ENCODE measurements at places on chromosomes 5 and 9.
A peak's percentile ranks its signal among the peaks of the same experiment; 100 is the strongest.

GRCh38 chr5:157167214-157167621, 1.2 kb upstream of the GARIN3 start:
- peak; percentile 54 for DNase-seq

DNA sequence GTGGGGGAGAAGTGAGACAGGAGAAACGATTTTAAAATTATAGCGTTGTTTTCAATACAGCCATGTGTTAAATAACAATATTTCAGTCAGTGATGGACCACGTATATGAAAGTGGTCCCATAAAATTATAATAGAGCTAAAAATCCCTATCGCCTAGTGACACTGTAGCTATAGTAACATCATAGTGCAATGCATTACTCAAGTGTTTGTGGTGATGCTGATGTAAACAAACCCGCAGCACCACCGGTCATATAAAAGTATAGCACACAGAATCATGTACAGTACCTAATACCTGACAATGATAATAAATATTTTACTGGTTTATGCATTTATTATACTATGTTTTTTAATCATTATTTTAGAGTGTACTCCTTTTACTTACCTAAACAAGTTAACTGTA, 407.4 kb upstream of the SEMA6A start:
- DNase-seq: no peak

GRCh38 chr9:71928806-71929205, 17.4 kb downstream of the C9orf85 start:
- no peak for DNase-seq

DNA sequence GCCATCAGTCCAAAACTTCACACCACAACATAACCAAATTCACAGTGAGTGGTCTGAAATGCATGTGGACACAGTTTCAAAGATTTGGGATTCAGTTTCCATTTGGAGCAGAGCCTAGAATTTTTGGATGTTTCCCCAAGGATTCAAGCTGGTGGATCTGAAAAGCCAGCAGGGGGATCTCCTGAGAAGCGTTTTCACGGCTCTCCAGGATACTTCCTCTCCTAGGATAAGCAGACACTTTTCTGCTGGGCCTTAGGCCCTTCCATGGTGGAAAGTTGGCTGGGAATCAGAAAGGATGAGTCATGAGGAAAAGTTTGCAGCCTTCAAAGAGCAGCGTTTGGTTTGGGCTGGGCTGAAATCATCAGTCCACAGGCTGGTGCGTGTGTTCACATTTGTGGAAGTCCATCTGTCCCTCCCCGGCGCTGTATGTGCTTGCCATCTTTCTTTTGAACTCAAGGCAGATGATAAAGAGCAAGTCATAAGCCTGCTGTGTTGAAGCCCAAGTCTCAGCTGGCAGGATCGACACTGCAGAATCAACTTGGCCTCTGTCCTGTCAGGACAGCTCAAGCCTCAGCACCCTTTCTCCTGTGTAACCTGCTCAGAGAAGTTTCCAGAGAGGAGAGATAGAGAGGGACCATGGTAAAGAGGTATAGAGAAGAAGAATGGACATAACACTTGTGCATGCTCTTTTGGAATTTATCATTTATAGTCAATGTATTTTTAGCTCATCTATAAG, 152.6 kb upstream of the MSX2 start:
- no peak for DNase-seq

DNA sequence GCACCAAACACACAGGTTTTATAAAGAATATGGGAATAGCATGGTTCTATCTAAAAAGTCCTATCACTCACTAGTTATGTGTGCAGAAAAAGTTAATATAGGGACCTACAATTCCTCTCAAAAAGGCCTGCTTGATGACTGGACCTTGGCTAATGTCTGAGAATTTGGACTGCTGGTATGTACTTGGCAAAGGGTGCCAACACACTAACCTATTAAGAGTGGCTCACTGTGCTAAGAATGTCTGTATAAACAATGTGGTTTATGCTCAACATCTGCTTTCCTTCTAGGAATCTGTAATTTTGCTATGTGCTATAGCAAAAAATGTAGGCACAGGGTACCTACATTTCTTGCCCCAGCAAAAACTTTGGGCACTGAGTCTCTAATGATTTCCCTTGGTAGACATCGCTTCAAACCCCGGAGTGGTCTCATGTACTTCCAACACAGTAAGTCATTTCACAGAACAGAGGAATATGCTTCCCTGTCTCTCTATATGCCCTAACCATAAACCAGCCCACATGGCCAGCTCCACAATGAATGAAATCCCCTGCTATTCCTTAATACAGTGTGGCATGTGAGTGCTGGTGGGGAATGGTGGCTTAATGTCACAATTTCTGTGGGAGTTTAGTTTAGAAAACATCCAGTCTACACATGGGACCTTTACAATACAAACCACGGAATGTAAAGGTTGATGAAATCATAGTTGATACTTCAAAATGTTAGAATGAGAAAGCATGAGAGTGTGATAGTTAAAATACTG, 101.7 kb downstream of the UBAP2 start:
- DNase-seq: no peak

DNA sequence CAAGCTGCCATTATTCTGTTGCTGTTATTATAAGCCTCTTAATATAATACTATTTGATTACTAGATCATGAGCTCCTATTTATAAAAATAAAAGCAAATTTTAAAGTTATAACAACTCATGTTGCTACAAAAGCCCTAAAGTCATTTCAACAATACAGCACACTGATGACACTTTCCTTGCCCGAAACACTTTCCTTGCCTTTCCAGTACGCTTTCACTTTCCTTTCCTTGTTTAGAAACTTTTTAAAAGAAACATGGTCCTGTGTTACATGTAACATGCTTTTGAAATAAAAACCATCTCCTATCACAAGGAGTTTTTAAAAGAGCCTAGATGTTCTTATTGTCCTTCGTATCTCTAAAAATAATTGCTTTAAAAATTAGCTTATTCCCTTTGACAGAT, 688.4 kb downstream of the PTPRD start:
- DNase-seq: no peak

GRCh38 chr5:138033907-138034306, 1.0 kb upstream of the FAM13B start:
- no peak for DNase-seq

GRCh38 chr5:113199122-113199905, 222.7 kb downstream of the DCP2 start:
- DNase-seq: no peak

GRCh38 chr9:124355941-124356744, 59.1 kb downstream of the PSMB7 start:
- no peak for DNase-seq

DNA sequence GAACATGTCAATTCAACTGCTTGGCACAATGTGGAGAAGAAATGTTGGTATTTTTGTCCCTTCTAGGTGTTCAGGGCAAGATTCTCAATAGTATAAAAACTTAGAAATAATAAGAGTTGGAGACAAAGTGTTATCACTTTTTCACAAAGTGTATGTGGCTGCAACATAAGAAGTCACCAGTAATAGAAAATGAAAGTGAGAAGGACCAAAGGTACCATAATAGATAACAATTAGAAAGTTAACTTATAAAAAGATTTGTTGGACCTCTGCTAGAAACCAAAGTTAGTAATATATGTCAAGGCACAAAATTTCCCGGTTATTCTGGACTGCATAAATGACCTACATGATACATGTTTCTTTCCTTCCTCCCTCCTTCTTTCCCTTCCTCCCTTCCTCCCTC, 1535.3 kb downstream of the EFNA5 start:
- DNase-seq: no peak

DNA sequence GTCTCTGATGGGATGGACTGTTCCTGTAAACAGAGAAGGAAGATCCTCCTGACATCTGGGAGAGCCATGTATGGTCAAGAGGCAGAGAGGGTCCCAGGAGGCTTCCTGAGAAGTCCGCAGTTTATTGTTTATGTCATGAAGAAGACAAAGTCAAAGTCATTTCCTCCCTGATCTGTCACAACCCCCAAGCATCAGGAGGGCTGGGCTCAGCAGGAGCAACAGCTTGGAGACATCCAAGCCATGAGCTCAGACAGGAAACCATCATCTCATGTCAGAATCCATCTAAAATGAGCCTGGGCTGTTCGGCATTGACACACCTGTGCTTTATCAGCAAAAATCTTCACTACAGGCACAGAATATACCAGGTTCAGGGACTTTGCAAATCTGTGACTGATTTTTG, 325.0 kb upstream of the MSX2 start:
- DNase-seq: no peak

DNA sequence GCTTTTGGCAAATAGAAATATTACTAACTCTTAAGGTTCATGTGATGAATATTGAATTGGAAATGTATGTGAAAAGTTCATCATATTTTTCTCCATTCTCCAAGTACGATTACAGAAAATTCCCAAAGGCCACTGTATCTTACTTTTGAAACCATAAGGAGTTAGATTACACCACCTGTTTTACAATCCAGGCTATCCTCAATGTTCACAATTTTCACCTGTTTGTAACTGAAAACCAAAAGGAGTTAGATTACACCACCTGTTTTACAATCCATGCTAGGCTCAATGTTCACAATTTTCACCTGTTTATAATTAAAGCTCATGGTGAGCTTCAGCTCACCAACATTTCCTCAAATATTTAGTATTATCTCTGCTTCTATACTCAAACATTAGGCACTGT, 188.0 kb downstream of the HCN1 start:
- no peak for DNase-seq

DNA sequence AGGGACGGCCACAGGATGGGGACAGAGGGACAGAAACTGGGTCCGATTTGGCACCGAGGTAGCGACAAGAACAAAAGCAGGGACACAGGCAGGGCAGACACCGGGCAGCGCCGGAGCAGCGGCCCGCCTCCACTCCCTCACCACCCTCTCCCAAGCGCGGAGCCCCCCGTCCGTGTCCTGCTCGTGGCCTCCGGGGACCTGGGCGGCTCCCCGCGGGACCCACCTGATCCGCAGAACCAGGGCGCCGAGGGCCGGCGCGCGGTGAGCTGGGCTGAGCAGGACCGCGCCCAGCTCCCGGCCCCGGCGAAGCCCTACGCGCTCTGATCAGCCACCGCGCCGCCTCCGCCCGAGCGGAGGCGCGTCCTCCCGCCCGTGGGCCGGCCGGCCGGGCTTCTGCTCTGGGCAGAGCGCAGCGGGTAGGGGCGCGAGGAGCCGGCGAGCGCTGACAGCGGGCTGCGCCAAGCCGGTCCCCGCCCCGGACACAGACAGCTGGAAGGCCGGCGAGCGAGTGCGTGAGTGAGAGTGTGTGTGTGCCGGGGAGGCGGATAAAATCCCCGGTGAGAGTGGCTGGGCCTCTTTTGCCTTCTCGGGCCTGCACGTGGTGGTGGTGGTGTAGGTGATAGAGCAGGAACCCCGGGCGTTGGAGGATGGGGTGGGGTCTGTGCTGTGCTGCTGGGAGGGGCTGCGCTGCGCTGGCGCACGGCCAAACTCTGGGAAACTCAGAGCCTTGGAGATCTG, at the start of gene GGTA1:
Gene GGTA1, minus strand, starts transcription at position 418 of the 738 bp plus-strand sequence. CDS start 31,922 bp downstream, outside the sequence.
- DNase-seq: no peak

DNA sequence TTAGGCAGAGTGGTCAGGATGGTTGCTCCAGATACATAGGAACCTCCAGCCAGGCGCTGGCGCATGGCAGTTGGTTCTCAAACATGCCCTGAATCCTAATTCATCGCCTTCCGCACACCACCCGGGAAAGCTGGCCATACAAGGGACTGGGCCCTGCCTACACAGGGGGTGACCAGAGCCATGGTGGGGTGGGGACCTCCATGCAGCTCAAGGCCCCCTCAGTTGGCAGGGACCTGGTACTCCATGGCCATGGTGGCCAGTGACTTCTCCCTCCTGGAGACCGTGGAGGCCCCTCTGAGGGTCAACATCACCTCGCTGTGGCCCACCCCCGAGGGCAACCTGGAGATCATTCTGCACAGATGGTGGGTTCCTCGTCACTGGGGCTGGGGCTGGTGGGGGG, 26.8 kb downstream of the PAEP start:
- DNase-seq: no peak

DNA sequence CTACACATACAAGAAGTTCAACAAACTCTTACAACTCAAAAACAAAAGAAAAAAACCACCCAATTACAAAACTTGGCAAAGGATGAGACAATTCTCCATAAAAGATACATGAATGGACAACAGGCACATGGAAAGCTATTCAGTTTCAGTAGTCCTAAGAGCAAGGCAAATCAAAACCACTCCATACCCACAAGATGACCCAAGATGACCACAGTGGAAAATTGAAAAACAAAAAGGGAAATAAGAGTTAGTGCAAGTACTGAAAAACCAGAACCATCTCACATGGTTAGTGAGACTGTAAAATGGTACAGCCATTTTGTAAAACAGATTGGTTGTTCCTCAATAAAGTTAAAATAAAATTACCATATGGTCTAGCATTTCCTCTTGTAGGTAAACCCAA, 287.1 kb upstream of the CDH9 start:
- no peak for DNase-seq

- no peak for DNase-seq
Measured at GRCh38 chr5:131795228-131795627, 1.6 kb downstream of the FNIP1 start.

DNA sequence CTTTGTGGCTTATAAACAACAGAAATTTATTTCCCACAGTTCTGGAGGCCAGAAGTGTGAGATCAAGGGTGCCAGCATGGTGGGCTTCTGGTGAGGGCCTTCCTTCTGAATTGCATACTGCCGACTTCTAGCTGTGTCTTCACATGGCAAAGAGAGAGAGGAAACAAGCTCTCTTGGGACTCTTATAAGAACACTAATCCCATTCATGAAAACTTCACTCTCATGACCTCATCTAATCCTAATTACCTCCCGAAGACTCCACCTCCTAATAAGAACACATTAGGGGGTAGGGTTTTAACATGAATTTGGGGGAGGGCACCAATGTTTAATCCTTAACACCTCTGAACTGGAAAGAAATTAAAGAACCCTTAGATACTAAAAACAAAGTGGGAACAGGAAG, 75.9 kb upstream of the MINAR2 start:
- no peak for DNase-seq

DNA sequence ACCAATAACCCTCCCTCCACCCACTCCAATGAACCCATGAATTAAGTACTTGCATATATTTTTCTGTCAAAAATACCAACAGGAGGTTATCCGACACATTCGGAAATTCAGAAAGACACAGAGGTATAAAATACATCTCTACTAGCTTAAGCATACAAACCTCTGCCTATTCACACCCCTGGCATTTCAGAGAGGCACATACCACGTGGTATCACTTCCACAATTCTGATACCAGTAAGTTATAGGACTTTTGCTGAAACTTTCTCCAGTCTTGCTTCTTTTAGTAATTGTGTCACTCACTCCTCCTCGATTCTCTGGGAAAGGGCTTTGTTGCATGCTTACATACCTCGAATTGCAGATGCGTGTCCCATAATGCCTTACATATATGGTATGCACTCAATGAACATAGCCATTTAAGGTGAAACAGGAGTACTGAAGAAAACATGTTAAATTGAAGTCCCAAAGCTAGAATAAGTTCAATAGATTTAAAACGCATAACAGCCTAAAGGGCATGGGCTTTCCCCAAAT, 58.1 kb downstream of the TLE1 start:
- no peak for DNase-seq

- no peak for DNase-seq
Measured at GRCh38 chr5:113909782-113910181, 396.3 kb downstream of the YTHDC2 start.

DNA sequence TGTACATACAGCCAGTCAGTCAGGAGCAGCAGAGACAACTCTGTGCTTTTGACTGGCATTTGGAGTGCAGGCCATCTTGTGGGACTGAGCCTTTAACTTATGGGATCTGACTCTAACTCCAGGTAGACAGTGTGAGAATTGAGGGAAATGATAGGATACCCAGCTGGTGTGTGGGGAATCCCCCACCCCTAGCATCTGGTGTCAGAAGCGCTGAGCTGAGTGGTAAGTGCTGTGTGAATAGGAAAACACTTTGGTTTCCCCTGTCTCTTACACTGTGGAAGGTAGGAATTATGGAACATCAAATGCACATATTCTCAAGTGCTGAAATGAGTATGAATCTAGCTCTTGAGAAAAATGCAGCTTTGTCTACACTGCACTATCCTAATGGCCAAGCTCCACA, 43.9 kb downstream of the CCDC125 start:
- no peak for DNase-seq

Data from CD4-positive, alpha-beta T cell treated with Interleukin-4 for 4 hours (primary cell).